HS-5 (cell line): ENCODE measurements at places on chromosomes 7 and 10.

GRCh38 chr7:21261627-21262594 lies 166.0 kb upstream of the SP4 start:
- peak; percentile 15 for DNase-seq

- DNase-seq, result no peak
These were observed 692 bp downstream of the NEURL1 start for GRCh38 chr10:103493916-103494877.

- no peak for DNase-seq
These were observed 495.5 kb upstream of the C7orf33 start for GRCh38 chr7:148095066-148095465.

GRCh38 chr10:7409045-7409731 lies 1.6 kb downstream of the SFMBT2 start:
- DNase-seq, result no peak

DNA sequence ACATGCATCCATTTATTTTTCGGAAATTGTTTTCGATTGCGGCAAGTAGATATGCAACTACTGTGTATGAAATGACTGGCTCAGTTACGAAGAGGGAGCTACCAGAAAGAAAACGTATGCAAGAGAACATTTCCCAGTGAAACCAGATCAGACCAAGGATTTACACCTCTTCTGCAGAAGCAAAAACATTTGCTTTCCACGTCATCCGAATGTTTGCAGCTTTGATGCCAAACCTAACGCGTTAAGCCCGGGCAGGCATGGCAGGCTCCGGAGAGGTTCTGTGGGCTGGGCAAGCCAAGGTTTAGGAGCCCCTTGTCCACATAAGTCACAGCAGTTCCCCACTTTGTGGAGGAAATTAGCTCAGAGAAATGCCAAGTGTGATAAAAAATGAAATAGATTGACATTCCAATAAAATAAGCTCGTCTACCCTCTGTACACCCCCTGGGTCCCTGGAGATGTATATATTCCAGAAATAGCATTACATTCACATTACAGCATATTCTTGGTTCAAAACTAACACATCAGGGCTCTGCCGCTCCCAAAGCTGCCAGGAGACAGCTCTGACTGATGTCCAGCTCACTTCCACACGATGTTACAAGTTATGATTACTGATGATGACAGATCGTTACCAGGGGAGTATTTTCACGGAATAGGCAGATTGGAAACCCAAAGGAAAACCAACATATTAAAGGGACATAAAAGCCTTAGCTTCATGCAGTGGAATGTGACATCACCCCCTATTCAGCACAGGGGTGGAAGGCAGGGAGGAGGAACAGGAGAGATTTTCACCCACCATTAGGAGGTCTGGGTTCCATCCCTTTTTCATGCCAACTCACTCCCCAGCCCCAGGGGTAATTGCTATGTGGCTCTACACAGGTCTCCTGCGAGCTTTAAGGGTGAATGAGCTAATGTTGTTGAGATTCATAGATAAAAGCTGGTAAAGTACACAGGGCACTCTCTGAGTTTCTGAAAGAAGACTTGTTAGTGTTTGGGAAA lies 81.5 kb downstream of the LYZL1 start:
- DNase-seq, result no peak

DNA sequence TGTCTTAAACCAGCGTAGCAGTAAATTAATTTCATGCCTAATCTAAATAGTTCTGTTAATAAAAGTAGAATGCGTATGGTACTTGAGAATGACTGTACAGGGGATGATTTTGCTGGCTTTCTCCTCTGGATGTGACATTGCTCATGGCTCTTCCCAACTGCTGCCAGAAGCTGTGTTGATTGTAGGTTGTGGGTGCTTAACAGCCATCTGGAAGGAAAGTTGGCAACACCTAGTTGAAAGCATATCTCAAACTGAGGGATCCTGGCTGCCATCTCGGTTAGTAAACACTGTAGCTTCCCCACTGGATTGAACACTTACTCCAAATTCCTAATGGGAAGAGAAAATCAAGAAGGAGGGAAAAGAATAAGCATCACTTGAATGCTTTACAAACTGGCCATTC lies 130.9 kb downstream of the NXPH1 start:
- DNase-seq, result no peak

- DNase-seq, result no peak
These were observed 15.5 kb downstream of the CYP2C19 start for GRCh38 chr10:94777886-94778458.

GRCh38 chr7:81779706-81780105 lies 9.9 kb upstream of the HGF start:
- no peak for DNase-seq

GRCh38 chr10:119344381-119344780 lies 137.0 kb downstream of the GRK5 start:
- DNase-seq, result no peak

GRCh38 chr7:36723951-36724664 lies at the start of gene AOAH:
Gene AOAH (minus strand): TSS chr7:36724494. CDS start chr7:36724148, 346 bp downstream.
- no peak for DNase-seq

- no peak for DNase-seq
These were observed 130.9 kb downstream of the SND1 start for GRCh38 chr7:127782654-127783559.
